ENCODE measurements at places on chromosomes 12 and 14. TPM values are rescaled to one million over a fixed set of nuclear protein-coding genes. Genes with fewer than 3 reads are reported as not detected.

- DNase-seq: no peak
These were observed 185.6 kb downstream of the DICER1 start for GRCh38 chr14:94971750-94972149.

GRCh38 chr14:61891810-61892209 is 129.6 kb downstream of the SNAPC1 start:
- DNase-seq: no peak

DNA sequence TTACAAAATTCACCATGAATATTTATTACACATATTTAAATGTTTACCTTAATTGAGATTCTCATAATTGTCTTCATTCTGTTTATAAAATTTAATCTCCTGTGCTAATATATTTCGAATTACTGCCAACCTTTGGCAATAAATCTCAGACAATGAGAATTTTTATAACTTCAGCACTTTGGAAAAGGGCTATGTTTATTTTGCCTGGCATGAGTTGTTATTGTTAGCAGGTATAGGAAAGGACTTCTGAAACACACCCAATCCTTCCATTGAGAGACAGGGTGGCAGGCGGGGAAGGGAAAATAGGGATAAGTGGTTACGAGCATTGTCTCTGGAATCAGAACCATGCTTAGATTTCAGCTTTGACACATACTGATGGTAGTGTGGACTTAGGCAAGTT is 12.1 kb upstream of the MSRB3 start:
- no peak for DNase-seq

The PIK3C2G gene
- total RNA-seq: 0.19 TPM

GRCh38 chr12:106687672-106688071 is 86.8 kb upstream of the RIC8B start:
- DNase-seq: no peak

The EML1 gene
- total RNA-seq: 42.3 TPM

DNA sequence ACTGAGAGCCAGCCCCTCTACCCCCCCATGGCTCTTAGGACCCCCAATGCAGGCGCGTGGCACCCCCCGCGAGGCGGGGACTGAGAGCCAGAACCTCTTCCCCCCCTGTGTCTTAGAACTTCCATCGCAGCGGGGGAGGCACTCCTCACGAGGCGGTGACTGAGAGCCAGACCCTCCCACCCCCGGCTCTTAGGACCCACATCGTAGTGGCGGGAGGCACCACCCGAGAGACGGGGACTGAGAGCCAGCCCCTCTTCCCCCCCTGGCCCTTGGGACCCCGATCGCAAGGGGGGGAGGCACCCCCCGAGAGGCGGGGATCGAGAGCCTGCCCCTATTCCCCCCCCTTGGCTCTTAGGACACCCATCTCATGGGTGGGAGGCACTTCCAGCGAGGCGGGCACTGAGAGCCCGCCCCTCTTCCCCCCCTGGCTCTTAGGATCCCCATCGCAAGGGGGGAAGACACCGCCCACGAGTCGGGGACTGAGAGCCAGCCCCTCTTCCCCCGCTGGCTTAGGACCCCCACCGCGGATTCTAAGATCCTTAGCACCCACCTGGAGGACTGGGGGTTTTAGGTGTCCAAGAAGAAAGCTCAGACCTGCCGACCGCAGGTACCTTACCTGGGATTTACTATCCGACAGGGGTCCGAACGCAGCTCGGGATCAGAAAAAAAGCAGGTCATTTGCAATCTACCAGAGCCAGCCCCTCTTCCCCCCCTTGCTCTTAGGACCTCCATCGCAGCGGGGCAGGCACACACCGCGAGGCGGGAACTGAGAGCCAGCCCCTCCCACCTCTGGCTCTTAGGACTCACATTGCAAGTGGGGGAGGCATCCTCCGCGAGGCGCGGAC is 44.9 kb downstream of the DDX11 start:
- no peak for DNase-seq

DNA sequence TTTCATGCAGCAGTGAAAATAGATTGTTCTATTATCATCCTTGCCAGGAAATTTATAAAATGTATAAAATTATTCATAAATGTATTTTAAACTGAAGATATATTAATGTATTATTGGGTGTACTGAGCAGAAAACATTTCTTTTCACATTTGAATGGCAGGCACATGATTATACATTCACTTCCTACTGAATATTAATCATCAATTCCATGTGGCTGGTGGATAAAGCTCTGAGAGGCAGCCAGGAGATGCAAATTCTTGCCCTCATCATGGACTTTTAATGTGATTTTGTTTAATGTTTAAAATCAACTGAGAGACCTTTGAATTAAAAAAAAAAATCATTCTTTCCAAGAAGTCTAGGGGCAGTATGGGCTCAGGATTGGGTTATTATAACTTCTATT is 40.8 kb downstream of the ANO6 start:
- DNase-seq: no peak

- no peak for DNase-seq
These were observed 55.1 kb upstream of the PIK3C2G start for GRCh38 chr12:18206198-18206597.

GRCh38 chr12:111993292-111994150 is 19.4 kb downstream of the TMEM116 start:
- no peak for DNase-seq

The POTEG gene
- not detected for total RNA-seq

The RFLNA gene
- total RNA-seq: 0.69 TPM

GRCh38 chr12:20342111-20342510 is 26.2 kb upstream of the PDE3A start:
- no peak for DNase-seq

DNA sequence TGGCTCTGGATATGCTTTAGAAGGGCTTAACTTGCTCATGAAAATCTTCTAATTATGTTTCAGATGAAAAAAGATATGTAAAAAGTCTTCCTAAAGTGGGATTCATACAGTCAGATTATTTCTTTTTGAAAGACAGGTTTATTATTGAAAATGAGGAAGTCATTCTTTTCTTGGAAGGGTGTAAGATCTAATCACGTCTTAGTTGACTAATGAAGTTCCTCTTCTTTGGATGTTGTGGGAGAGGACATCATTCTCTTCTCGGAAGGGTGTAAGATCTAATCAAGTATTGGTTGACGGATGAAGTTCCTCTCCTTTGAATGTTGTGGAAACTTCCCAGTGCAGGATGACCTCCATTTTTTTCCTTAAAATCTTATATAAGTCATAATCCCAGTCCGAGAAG is 74.9 kb downstream of the ALG10 start:
- DNase-seq: no peak

DNA sequence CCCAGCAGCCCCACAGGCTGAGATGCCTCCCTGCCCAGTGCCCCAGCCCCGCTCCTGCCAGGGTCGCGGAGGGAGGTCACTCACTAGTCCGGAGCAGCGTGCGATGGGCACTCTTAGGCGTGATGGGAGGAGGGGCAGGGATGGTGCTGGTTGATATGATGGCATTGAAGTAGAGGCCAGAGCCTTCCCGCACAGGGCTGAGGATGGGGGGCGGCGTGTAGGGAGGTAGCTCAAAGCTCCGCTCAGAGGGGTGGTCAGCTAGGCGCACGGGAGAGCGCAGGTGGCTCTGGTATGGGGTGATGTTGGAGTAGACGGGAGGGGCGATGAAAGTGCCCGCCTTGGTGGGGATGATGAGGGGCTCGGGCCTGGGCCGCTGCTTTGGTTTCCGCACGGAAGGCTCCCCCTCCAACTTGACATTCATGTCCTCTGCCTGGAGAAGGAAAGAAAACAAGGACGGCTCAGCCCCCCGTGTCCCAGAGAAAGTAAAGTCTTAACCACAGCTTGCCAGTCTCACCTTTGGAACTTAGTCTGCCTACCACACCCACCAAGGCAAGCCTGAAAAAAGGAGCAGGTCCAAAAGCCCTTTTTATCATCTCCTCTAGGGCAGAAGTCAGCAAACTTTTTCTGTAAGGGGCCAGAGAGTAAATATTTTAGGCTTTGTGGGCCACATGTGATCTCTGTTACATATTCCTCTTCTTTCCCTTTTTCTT is 15.5 kb upstream of the PNMA1 start:
- peak; percentile 21 for DNase-seq

DNA sequence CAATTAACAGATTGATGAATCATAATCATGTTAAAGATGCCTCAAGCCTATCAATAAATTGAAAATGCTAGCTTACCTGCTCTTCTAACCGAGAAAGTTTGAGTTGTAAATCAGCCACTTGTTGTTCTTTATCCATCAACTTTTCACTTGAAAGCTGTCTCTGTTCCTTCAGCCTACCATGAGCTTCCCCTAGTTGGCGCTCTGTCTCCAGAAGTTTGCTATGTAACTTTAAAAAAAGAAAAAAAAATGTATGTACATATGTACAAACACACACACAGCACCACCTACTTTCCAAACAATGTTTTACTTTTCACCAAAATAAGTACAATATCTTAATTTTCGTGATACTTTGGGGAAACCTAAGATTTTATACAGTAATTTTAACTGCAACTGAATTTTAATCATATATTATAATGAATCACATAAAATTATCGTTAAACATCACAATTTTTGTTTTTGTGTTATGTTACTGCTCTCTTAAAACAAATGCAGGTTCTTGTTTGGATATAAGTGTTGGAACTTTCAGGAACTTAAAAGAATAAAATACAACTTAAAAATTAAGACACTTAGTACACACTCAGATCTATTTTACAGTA is 101.2 kb downstream of the EEA1 start:
- no peak for DNase-seq

GRCh38 chr12:94879542-94879941 is 124.0 kb downstream of the NDUFA12 start:
- no peak for DNase-seq

The MMP14 gene
- total RNA-seq: 195 TPM

GRCh38 chr12:65860600-65860999 is 36.3 kb downstream of the HMGA2 start:
- DNase-seq: no peak

- no peak for DNase-seq
These were observed 8.7 kb downstream of the SMIM41 start for GRCh38 chr12:52087961-52088820.

DNA sequence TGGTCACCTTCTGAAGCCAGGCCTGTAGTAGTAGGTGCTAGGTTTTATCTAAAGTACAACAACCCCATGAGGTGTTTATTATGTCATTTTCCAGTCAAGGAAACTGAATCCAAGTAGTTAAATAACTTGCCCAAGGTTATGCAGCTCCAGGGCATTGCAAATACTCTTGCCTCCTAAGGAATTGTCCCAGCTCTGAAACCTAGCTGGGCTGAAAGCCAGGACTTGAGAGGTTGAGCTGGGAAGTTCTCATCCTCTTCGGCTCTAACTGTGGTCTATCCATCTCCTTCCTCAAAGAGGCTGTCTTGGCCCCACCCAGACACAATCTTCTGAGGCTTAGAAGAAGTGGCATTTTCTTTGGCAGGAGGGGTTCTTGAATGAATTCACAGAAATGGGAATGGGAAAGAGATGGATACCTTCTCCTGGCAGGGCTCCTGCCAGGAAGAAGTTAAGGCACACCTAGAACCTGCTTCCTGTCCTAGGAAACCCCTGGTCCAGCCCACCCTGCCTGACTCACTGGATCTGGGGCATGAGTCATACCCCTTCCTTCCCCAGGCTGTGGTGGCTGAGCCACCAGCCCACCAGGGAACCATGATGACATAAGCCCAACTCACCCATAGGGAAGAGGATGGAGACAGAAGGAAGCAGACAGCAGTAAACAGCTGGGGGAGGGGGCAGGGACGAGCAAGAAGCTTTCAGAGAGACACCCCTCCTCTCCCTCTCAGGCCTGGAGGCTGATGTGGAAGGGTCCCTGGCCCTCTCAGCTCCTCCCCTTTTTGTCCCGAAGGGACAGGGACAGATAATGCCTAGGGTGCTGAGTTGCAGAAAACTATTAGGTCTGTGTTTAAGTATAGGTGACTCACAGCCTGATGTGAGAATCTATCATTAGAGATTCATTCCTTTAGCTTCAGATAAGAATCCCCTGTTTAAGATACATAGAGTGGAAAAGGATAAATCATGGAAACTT is 2.1 kb upstream of the PLEK2 start:
- no peak for DNase-seq
